GM04503 (cell line): ENCODE measurements at places on chromosomes 7 and 10.

- DNase-seq, result no peak
These were observed 52.8 kb downstream of the C10orf90 start for GRCh38 chr10:126617733-126618132.

DNA sequence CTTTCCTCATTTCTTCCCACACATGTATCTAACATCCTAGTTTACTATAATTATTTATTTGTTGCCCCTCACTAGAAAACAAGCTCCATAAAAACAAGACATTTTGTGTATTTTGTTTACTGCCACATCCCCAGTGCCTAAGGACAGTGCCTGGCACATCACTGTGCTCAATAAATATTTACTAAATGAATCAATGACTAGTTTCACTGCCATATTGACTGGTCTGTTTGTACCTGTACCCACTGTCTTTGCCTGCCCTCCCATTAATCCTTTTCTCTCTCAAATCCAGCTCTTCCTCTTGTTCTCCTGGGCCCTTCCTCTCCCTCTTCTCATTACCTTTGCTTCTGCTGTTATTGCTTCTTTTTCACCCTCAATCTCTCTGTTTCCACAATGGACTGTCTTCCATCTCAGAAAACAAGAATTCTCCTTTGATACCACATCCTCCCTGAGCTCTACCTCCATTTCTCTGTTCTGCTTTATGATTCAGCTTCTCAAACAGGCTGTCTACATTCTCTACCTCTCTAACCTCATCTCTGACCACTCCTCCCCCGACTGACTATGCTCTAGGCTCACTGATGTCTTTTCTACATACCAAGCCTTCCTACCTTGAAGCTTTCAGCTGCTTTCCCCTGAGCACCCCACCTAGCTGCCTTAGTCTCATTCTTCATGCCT, 8.3 kb upstream of the FAM133B start:
- no peak for DNase-seq

GRCh38 chr10:18340496-18341051, 200.3 kb downstream of the CACNB2 start:
- no peak for DNase-seq

GRCh38 chr10:10996966-10997620, 20.6 kb upstream of the CELF2 start:
- no peak for DNase-seq

DNA sequence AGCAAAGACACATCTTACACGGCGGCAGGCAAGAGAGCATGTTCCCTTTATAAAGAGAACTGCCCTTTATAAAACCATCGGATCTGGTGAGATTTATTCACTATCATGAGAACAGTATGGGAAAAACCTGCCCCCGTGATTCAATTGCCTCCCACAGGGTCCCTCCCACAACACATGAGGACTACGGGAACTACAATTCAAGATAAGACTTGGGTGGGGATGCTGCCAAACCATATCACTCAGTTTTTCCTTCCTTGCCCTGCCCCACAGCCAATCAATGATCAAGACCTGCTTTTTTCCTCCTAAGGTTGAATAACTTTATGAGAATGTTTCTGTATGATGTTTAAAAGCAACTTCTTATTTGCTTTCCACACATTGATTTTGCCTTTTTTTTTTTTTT, 3.1 kb upstream of the PTPRE start:
- no peak for DNase-seq
